ENCODE measurements at places on chromosomes 11 and 22.
A peak's percentile ranks its signal among the peaks of the same experiment; 100 is the strongest.

- DNase-seq = no peak
Observed at GRCh38 chr11:65381716-65382032, 772 bp downstream of the SLC25A45 start.

DNA sequence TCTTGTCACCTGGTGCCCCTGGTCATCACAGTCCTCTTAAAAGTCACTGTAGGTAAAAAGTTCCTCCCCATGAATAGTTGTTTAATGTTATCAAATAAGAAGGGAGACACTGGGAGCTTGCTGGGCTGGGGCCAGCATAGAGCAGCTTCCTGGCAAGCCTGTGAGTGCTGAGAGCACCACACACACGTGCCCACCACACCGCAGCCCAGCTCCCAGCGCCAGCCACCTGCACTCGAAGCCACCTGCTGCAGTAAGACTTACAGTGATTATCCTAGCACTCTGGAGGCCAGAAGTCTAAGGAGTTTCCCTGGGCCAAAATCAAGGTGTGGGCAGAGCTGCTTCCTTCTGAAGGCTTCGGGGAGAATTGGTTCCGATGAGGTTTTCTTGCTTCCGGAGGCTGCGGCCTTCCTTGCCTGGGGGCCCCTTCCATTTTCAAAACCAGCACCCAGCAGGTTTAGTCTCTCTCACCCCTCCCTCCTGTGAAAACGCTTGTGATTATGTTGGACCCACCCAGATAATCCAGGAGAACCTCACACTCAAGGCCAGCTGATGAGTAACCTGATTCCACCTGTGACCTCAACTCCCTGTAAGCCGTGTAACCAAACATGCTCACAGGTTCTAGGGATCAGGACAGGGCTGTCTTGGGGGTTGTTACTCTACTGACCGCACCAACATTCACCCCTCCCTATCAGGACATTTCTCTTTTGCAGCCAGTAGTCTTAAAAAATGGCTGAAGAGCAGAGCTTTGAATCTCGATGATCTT, 687.2 kb downstream of the TBC1D22A start:
- DNase-seq = no peak

DNA sequence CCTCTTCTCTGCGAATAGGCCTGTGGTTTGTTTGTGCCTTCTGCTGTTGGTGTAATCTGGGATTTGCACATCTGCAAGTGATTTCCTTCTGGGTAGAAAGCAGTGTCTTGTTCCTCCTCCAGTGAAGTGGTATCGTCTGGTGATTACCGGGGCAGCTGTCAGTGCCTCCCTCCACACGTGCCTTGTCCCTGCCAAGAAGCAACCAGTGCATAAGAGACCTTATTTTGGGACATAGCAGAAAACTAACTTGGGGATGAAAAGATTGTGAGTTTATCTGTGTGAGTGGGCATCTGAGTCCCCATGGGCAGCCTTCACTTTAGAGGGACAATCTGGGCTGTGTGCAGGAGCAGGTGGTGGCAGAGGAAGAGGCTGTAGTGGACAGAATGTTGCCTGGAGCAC, 71.5 kb upstream of the SORL1-AS1 start:
- DNase-seq = peak; percentile 83

DNA sequence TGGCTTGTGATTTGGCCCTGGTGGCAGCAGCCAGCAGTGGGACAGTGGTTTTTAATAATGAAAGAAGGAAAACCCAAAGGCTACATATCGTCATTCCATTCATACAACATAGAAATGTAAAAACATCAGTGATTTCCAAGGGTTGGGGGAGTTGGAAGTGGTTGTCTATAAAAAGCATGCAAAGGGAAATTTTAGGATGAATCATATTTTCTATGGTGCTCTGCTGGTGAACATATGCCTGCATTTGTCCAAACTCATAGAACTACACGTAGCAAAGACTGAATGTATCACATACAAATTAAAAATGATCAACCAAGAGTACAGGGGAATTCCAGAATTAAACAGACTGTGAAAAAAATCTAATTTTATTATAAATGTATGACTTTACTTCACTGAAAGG, 11.1 kb downstream of the OR5B3 start:
- DNase-seq = no peak

Measured in NCI-H2171 treated with DMSO at 0.1 percent for 48 hours (cell line).